Endothelial cell of umbilical vein (primary cell): ENCODE measurements at places on chromosomes 5 and 9. TPM values are rescaled to one million over a fixed set of nuclear protein-coding genes. Genes with fewer than 3 reads are reported as not detected.

The LCP2 gene
- total RNA-seq, result not detected in 2 replicates

- DNase-seq, result peak; percentile 53
These were observed 110.5 kb upstream of the CDKN2B start for GRCh38 chr9:22119522-22120158.

DNA sequence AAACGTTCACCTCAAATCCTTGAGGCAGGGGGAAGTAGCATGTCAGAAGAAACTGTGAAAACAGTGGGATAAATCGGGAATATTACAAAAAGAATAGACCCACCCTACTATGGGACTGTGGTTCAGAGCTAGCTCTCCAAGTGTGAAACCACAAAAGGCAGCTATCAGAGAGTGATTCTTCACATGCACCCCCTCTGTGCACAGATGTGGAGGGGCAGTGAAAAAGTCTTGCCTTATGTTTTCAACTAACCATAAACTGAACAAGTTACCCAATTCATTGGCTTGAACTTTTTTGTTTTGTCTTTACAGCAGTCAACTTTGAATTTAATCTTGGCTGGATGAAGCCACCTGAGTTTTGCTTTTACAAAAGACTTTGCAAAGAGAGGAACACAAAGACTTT, 98.8 kb upstream of the NR4A3 start:
- no peak for DNase-seq

- DNase-seq, result no peak
These were observed 9.9 kb upstream of the NINJ1 start for GRCh38 chr9:93143830-93144530.
